Activated CD8-positive, alpha-beta memory T cell treated with anti-CD3 and anti-CD28 coated beads, Interleukin-2, amount 10 ng/mL, durations not matched to agents 7 days and 5 days (primary cell): ENCODE measurements at places on chromosomes 4 and X. TPM values are rescaled to one million over a fixed set of nuclear protein-coding genes. Genes with fewer than 3 reads are reported as not detected.
A peak's percentile ranks its signal among the peaks of the same experiment; 100 is the strongest.

Gene MTNR1A
- not detected for total RNA-seq

Gene HELT
- not detected for total RNA-seq

GRCh38 chr4:113457886-113458285, 303.7 kb downstream of the CAMK2D start:
- no peaks in the 10 kb centered on the region for H3K4me1 ChIP-seq
- no peaks in the 10 kb centered on the region for H3K27me3 ChIP-seq
- no peak overlapping the region for H3K4me3 ChIP-seq
- H3K36me3 ChIP-seq: peaks cover 34% of the 10 kb centered on the region

- peaks cover 22% of the 10 kb centered on the region for H3K27me3 ChIP-seq
- H3K4me3 ChIP-seq: no peak overlapping the region
- no peaks in the 10 kb centered on the region for H3K4me1 ChIP-seq
- no peak overlapping the region for H3K27ac ChIP-seq
These were observed 93.8 kb downstream of the SOWAHB start for GRCh38 chr4:76804096-76804495.

GRCh38 chr4:153725136-153725830, 34.5 kb downstream of the RNF175 start:
- H3K36me3 ChIP-seq: no peaks in the 10 kb centered on the region
- DNase-seq: no peak
- H3K4me3 ChIP-seq: no peak overlapping the region
- H3K27me3 ChIP-seq: peaks cover 43% of the 10 kb centered on the region

Gene IL3RA
- total RNA-seq: 2.8 TPM

GRCh38 chrX:49165901-49166881, 3.6 kb downstream of the MAGIX start:
- peak overlapping the region; percentile 81 for H3K4me3 ChIP-seq
- DNase-seq: peak; percentile 86
- H3K27ac ChIP-seq: peak overlapping the region; percentile 96

DNA sequence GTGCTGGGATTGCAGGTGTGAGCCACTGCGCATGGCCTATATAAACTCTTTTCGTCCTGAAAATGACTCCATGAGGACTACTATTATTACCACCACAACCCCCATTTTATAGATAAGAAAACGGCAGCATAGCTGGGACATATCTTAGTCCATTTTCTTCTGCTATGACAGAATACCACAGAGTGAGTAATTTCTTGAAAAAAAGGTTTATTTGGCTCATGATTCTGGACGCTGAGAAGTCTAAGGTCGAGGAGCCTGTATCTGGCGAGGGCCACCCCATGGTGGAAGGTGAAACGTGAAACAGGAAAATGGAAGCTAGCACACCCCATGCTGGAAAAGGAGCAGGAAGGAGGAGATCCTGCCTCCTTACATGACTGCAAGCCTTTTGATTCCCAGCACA, 68.9 kb downstream of the SMIM20 start:
- H3K4me3 ChIP-seq: no peak overlapping the region
- no peak overlapping the region for H3K27ac ChIP-seq
- no peaks in the 10 kb centered on the region for H3K27me3 ChIP-seq
- peaks cover 3% of the 10 kb centered on the region for H3K4me1 ChIP-seq
- H3K36me3 ChIP-seq: no peaks in the 10 kb centered on the region

- no peak overlapping the region for H3K27ac ChIP-seq
- no peaks in the 10 kb centered on the region for H3K4me1 ChIP-seq
- peak; percentile 38 for DNase-seq
- no peak overlapping the region for H3K4me3 ChIP-seq
- peaks cover 4% of the 10 kb centered on the region for H3K36me3 ChIP-seq
- no peaks in the 10 kb centered on the region for H3K27me3 ChIP-seq
These were observed 77.8 kb upstream of the MXD4 start for GRCh38 chr4:2339458-2340271.

DNA sequence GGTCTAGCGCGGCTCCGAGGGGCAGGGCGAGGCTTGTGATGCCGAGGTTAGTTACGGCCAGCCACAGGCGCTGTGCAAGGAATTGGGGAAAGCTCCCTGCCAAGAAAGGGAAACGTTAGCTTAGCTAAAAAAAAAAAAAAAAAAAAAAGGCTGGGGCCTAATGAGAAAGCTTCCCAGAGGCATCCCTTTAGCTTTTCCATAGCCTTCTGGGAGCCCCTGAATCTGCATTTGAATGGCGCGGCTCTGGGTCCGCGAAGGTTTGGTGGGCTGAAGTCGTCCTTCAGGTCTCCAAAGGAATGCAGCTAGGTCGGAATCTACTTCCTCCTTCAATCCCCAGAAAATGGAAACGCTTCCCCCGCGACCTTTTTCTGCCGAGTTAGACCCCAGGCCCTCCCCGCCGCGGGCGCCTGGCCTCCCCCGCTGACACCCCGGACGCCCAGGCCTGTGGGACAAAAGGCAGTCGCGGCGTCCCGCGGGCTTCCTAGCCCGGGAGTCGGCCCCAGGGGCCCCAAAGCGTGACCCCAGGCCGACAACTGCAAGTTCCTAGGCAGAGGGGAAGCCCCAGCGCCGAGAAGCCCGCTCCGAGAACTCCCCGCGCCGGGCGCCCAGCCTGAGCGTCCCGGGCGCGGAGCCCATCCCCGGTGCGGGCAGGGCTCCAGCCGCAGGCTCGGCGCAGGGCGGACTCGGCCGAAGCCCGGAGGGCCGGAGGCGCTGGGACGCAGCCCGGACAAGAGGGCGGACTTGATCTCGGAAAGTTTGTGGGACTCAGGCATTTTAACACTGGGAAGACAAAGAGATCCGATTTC, 605 bp upstream of the FAT1 start:
- peaks cover 9% of the 10 kb centered on the region for H3K4me1 ChIP-seq
- peaks cover 17% of the 10 kb centered on the region for H3K36me3 ChIP-seq
- DNase-seq: no peak
- peaks cover 59% of the 10 kb centered on the region for H3K27me3 ChIP-seq
- no peak overlapping the region for H3K4me3 ChIP-seq
- peak overlapping the region; percentile 24 for H3K27ac ChIP-seq

GRCh38 chr4:33054161-33054560, 2334.0 kb downstream of the PCDH7 start:
- H3K27ac ChIP-seq: no peak overlapping the region
- no peaks in the 10 kb centered on the region for H3K4me1 ChIP-seq
- no peak for DNase-seq
